ENCODE measurements at places on chromosomes 11 and 22.

- DNase-seq, result no peak
These were observed 24.6 kb upstream of the LMO1 start for GRCh38 chr11:8288166-8288772.

DNA sequence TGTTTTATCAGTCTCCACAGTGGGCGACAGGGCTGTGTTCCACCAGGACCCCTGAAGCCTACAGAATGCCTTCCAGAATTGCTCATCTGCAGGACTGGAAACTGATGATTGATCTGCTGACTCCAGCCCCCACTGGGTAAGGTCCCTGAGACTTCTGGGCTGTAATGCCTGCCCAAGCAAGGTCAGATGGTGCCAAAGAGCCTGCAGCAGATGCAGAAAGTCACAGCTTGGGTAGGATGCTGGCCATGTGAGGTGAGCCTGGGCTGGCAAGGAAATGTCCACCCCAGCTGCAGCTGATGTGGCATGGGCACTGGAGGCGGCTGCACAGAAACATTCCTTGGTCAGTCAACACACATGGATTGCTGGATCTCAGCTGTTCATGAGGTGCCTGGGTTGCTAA, 30.9 kb downstream of the LRRC32 start:
- no peak for DNase-seq

DNA sequence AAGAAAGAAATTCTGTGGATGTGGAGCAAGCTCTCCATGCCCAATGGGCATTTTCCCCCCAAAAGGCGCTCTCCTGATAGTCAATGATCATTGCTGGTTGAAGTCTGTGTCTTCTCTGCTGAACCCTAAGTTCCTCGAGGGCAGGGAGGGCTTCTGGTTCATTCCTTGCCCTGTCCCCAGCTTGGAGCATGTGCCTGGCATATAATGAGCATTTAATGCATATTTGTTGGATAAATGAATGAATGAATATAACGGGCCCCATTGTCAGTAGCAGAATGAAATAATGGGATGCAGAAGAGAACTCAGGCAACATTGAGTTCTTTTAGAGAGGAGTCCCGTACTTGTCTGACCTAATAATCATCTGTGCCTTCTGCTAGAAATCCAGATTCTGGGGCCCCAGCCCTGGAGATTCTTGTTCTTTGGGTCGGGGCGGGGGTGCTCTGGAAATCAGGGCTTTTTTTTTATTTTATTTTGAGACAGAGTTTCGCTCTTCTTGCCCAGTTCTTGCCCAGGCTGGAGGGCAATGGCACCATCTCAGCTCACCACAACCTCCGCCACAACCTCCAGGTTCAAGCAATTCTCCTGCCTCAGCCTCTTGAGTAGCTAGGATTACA, 64.4 kb downstream of the CD82 start:
- no peak for DNase-seq

DNA sequence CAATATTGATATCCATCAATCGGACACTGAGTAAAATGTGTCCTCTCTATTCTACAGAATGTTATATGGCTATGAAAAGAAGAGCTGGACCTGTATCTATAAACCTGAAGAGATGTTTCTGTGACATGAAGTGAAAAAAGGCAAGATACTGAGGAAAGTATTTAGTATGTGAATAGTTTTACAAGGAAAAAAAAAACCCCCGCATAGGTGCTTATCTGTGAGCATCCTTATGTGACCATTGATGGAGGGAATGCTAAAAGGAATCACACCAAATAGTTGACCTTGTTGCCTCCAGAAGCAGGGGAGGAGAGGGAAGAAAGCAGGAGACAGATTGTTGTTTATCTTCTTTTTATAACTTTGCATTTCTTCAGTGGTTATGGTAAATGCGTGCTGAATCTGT, 661 bp upstream of the PRG2 start:
- no peak for DNase-seq

GRCh38 chr11:71927820-71928736, at the start of gene XNDC1N:
Gene XNDC1N, minus strand, starts transcription at chr11:71928594. Its CDS starts 5,241 bp downstream, at chr11:71923353.
- peak; percentile 92 for DNase-seq

DNA sequence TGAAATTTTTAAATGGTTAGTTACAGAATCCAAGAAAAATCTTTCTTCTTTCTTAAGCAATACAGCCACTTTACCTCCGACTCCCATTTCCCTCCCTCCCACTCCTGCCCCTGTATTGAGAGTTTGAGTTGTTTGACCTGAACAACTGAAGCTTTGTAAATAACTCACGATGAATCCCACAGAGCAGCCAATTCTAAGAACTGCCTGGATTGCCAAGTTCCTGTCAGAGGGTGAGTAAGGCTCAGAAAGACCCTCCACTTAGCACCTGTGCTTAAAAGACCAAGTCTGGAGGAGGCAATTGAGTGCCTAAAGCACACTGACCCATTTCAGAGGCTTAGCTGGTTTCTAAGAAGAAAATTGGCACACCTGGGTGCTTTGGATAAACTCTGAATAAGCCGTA, 158.5 kb downstream of the MSANTD4 start:
- DNase-seq, result no peak

DNA sequence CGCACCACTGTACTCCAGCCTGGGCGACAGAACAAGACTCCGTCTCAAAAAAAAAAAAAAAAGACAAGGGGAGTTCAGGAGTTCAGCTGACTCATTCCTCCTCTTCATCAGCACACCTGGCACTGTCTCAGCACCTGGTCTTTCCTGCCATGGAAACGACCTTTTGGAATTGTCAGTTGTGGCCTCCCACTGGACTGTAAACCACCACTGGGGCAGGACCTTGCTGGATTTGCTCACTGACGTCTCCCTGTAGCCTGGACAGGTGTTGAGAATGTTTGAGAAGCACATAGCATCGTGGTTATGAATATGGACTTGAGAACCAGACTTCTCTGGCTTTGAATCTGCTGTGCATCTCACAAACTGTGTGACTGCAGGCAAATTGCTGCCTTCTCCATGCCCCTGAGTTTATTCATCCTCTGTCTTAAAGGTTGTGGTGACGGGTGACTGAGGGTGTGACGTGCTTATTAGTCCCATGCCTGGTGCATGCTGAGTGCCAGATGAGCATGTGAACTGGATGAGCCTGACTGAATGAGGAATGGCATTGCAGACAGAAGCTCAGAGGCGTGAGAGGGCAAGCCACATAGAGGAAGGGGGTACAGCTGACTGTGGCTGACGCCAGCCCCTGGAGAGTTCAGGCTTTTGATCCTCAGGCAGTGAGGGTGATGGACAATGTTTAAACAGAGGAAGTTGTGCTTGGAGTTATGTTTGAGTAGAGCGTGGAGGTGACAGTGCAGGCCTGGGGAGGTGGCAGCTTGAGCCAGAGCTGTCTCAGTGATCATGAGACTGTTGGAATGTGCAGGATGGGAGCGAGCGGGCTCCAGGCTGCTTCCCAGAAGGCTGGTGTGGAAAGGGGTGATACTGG, 12.7 kb downstream of the TOM1 start:
- peak; percentile 31 for DNase-seq

GRCh38 chr11:108204929-108205499, 17.4 kb downstream of the NPAT start:
- no peak for DNase-seq

GRCh38 chr11:95349345-95349942, 118.4 kb upstream of the SESN3 start:
- no peak for DNase-seq

DNA sequence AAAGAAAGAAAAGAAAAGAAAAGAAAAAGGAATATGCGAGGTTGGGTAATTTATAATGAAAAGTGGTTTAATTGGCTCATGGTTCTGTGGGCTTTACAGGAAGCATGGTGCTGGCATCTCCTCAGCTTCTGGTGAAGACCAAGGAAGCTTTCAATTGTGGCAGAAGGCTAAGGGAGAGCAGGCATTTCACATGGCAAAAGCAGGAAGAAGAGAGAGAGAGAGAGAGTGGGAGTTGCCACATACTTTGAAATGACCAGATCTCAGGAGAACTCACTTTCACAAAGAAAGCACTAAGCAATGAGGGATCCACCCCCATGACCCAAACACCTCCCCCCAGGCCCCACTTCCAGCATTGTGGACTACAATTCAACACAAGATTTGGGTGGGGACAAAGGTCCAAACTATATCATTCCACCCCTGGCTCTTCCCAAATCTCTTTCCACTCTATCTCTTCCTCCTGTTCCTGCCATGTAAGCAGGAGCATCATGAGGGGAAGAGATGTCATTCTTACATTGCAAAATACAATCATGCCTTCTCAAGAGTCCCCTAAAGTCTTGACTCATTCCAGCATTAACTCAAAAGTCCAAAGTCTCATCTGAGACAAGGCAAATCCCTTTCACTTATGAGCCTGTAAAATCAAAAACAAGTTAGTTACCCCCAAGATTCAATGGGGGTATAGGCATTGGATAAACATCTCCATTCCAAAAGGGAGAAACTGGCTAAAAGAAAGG, 38.9 kb downstream of the LINC01488 start:
- peak; percentile 49 for DNase-seq

- peak; percentile 1 for DNase-seq
These were observed 758 bp downstream of the GALNT18 start for GRCh38 chr11:11620921-11621572.

DNA sequence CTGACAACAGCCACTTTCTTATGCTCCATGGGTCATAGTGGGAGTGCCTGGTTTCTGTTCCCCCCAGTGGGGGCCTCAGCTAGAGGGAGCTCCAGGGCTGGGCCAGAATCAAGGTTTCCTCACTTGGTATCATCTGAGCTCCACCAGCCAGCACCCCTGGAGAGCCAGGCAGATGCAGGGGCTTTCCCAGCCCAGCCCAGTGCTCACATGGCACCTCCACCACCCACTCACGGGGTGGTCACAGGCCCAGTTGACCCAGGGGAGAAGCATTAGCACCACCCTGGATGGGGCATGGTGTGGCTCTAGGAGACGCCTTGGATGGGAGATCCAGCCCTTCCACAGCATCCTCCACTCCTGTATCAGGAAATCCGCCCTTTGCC, 24.1 kb upstream of the WNT7B start:
- peak; percentile 28 for DNase-seq

DNA sequence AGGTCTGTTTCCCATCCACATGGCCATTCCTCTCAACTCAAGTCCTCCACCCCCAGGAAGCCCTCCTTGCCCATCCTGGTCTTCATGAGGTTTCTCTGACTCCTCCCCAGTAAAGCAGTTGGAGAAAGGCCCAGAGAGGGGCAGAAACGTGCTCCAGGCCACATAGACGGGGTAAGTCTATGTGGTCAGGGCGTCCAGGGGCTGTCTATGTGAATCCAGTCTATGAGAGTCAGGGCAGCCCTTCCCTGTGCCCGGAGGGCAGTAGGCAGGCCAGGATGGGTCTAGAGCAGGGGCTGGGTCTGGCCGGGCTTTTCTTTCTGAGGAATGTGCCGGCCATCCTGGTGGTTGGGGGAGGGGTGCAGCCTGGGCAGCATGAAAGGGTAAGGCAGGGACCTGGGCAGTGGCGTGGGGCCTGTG, 11.7 kb downstream of the GUCD1 start:
- no peak for DNase-seq

DNA sequence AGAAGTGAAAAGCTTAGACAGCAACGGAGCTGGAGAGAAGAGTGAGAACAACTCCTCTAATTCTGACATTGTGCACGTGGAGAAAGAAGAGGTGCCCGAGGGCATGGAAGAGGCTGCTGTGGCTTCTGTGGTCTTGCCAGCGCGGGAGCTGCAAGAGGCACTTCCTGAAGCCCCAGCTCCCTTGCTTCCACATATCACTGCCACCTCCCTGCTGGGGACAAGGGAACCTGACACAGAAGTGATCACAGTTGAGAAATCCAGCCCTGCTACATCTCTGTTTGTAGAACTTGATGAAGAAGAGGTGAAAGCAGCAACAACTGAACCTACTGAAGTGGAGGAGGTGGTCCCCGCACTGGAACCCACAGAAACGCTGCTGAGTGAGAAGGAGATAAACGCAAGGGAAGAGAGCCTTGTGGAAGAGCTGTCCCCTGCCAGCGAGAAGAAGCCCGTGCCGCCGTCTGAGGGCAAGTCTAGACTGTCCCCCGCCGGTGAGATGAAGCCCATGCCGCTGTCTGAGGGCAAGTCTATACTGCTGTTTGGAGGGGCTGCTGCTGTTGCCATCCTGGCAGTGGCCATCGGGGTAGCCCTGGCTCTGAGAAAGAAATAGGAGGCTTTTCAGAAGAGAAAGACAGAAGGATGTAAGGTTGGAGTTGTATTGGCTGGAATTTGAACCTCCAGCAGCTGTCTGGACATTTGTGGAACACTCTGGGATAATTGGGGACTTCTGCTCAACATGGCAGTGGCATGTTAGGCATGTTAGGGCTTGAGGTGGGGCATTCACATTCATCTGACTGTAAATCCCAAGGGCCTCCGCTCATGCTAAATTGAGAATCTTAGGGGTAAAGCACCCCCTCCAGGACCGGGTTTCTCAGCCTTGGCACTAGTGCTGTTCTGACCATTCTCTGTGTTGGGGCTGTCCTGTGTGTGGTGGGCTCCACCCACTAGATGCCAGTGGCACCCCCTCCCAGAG, 47.1 kb downstream of the BID start:
- DNase-seq, result peak; percentile 86

- no peak for DNase-seq
These were observed 39.4 kb upstream of the TUB start for GRCh38 chr11:8041576-8041975.

DNA sequence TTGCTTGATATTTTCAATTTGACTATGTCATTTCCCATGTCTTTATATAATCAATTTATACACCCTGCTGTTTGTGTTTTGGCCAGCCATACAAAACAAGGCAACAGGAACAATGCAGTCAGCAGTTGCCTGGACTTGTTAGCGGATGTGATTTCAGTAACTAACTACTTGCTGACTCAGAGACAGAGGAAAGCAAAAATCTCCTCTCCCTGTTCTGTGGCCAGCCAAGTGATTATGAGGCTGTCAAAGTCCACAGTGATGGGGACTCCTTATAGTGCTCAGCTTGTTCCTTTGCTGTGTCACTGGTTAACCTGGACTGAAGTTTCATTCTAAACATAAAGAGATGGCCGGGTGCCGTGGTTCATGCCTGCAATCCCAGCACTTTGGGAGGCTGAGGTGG, 32.6 kb upstream of the APLP2 start:
- no peak for DNase-seq

- DNase-seq, result no peak
These were observed 243.6 kb downstream of the NELL1 start for GRCh38 chr11:20912922-20913512.

- DNase-seq, result no peak
These were observed 22.1 kb upstream of the PEX26 start for GRCh38 chr22:18055619-18056160.

DNA sequence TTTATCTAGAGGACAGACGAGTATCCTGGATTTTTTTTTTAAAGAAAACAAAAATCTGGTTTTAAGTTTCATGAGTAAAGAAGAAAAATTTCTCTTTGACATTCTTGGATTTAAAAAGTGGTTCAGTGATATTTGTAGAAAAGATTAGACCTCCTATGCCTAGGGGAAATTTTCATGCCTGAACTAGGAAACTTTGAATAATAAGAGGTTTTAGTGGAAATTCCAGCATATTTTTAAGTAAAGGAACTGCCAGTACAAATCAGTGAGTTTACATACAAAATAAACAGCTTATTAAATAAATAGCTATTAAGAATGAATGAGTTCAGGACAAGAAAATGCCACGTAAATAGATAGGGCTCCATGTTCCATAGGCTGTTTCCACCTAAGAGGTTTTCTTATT, 17.5 kb downstream of the JAM3 start:
- DNase-seq, result no peak

GRCh38 chr22:28148816-28149465, 229.9 kb upstream of the PITPNB start:
- no peak for DNase-seq
